ENCODE measurements at places on chromosomes 11 and 22.
A peak's percentile ranks its signal among the peaks of the same experiment; 100 is the strongest.

- no peak for DNase-seq
These were observed 4.3 kb downstream of the INPPL1 start for GRCh38 chr11:72228844-72229231.

DNA sequence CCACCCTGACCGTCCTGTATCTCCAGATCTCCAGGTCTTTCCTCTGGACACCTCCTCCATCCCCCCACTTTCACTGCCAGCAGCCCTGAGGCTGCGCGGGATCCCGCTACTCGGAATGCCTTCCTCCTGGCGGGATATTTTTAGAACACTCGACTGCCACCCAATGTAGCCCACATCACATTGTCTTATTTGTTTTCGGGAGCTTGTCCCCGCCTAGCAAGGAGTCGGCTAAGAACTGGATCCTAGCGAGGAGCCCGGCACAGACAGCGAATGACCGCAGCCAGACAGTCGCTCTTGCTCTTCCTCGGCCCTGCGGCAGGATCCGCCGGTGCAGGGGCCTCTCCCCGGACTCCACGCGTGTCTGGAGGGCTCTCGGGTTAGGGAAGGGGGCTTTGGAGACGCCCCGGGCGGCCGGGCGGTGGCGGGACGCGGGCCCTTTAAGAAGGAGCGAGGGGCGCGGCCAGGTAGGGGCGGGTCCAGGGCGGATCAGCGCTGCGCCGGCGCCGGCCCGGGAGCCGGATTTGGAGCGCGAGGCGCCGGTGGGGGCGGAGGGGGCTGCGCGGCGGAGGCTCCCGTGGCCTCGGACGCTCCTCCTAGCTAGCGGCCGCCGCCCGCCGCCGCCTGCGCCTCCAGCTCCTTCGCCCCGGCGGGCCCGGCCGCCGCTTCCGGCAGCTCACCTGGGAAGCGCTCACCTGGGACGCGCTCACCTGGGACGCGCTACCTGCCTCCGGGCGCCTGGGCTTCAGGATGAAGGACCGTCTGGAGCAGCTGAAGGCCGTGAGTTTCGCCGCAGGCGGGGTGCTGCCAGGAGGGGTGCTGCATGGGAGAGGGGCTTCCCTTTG lies at the start of gene STX3:
Gene STX3 (plus strand): TSS at position 518 of the 842 bp plus-strand sequence. CDS start 230 bp downstream, at position 748.
- DNase-seq = peak; percentile 74

GRCh38 chr22:37802310-37803194 lies 5.2 kb upstream of the GCAT start:
- peak; percentile 58 for DNase-seq

DNA sequence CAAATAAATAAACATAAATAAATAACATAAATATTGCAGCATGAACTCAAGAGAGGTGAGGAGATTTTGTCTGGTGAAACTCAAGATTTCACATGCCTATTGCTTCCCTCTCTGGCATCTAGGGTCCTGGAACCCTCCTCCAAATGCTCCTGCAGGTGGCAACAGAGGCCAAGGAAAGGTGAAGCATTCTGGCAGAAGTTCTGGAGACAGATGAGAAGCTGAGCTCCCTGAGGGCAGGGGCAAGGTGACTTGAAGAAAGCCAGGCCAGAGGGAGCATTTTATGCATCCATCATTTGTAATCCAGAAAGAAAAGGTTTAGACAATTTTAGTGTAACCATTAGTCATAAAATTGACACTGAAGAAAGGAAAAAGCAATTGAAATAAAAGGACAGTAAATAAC lies 64.9 kb downstream of the ENDOD1 start:
- peak; percentile 61 for DNase-seq

DNA sequence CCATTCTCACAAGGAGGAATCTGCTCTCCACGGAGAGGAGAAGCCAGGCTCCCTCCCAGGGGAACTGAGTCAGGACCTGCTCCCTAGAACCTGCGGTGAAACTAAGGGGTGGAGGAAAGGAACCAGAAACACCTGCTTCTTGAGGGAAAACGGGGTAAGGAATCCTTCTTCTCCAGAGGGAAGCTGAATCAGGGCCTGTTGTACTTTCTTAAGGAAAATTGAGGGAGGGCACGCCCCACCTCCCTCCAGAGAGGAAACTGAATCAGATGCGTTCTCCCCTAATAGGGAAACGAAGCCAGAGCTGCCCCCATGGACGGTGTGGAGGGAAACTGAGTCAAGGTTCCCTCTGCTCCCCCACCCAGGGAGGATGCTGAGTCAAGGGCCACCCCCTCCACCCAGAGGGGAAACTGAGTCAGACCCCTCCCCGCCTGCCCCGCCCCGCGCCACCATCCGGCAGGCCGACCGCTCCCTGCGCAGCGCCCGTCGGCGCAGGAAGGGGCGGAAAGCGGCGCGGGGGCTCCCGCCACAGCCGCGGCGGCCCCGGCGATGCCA lies 393 bp downstream of the RELA start:
- peak; percentile 65 for DNase-seq

DNA sequence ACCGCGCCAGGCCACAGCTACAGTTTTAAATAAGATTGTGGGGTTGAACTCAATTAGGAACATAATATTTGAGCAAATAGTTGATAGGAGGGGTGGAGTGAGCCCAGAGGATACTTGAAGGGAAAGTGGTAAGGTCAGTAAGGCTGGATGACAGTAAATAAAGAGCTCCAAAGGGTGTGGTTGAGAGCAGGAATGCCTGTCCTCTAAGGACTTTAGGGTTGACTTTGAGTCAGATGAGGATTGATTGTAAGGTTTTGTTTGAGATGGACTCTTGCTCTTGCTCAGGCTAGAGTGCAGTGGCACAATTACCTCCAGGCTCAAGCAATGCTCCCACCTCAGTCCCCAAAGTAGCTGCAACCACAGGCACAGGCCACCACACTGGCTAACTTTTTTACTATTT lies 2.4 kb downstream of the FOXR1 start:
- DNase-seq = no peak

- DNase-seq = no peak
These were observed 25.4 kb downstream of the TP53AIP1 start for GRCh38 chr11:128917144-128917724.

Data from dermis blood vessel endothelial cell (primary cell).